ENCODE measurements at places on chromosomes 3 and 15. TPM values are rescaled to one million over a fixed set of nuclear protein-coding genes. Genes with fewer than 3 reads are reported as not detected.

Gene CNTN3
- polyA plus RNA-seq, result 7.3 TPM

- no peak for DNase-seq
Measured at GRCh38 chr3:189714991-189715961, 84.1 kb downstream of the TP63 start.

DNA sequence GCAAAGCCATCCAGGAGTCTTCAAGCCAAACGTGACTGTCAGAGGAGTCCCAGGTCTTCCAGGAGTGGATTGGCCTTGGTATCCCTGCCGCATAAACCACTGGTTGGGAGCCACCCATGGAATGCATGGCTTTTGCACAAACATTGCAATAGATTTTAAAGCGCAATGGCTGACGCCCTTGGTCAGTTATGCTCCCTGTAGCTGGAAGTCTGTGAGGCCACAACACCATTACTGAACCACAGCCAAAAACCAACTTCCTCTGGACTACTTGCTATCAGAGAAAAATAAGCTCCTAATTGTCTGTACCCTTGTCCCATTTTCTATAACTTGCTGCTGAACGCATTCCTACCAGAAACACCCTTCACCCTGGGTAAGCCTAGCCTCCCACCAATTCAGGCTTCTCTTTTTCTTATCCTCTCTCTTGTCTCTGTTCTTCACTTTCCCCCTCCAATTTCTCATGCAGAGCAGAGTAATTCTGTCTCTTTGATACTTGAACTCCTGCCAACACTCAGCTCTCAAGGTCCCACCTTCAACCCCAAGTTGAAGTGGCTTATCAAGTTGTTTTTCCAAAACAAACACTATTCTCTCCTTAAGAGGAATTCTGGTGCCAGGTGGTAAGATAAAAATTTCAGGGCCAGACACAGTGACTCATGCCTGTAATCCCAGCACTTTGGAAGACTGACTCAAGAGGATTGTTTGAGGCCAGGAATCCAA is 176.4 kb upstream of the UBE2E1 start:
- no peak for DNase-seq

GRCh38 chr3:115549071-115549470 is 74.2 kb upstream of the GAP43 start:
- DNase-seq, result no peak

- peak; percentile 9 for DNase-seq
Measured at GRCh38 chr3:169923189-169923588, 11.8 kb downstream of the SAMD7 start.

DNA sequence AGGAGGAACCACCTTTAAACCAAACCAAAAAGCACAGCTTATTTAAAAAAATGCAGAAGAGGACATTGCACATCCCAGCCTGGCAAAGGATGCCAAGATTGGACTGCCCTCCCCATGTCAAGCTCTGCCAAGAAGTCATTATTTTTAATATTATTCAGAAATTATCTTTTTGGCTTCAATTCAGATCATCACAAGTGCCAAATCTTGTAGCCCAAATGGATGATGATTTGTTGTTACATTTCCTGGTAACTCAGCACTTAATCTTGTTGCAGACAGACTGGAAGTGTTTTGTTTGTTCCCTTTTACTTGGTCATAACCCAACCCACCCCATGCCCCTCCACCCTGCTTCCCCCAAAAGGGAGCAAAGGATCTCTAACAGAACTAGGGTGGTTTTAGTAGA is 28.1 kb upstream of the LXN start:
- DNase-seq, result no peak

GRCh38 chr3:107025961-107026360 is 351.3 kb upstream of the CCDC54 start:
- DNase-seq, result no peak

Gene DPH3
- polyA plus RNA-seq, result 26.6 TPM

Gene CPA3
- 0.56 TPM for polyA plus RNA-seq

- DNase-seq, result no peak
Measured at GRCh38 chr3:56145410-56145809, 322.9 kb downstream of the ERC2 start.

DNA sequence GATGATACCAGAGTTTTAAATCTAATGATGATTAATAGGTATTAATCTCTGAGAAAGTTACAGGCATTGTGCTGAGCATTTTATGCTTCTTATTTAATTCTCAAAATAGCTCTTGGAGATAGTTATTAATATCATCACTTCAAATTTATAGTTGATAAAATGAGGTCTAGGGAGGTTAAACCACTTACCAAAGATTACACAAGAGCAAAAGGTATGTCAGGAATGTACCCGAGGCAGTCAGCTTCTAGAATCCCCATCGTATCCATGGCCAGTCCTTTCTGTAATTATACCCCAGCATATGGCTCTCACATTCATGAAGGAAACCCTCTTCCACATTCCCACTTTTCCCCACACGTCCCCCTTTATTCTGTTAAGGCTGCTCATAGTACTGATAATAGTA is 421.3 kb downstream of the PYDC2 start:
- no peak for DNase-seq

Gene CPNE9
- polyA plus RNA-seq, result 0.15 TPM

Gene C3orf62
- 12.0 TPM for polyA plus RNA-seq

DNA sequence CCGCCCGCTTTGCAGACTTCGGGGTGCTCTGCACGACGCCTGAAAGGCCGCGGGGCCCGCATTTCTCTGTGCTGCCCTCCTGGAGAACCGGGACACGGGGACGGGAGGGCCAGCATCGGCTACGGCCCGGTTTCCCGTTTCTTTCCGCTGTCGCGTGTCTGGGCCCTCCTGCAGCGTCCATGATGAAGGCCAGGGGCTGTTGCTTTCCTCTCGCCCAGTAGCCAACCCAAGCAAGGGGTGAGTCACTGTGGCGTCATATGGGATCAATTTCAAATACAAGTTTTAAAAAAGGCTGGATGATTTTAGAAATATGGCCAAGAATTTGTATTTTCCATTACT is 435 bp downstream of the SLC35G2 start:
- peak; percentile 18 for DNase-seq

DNA sequence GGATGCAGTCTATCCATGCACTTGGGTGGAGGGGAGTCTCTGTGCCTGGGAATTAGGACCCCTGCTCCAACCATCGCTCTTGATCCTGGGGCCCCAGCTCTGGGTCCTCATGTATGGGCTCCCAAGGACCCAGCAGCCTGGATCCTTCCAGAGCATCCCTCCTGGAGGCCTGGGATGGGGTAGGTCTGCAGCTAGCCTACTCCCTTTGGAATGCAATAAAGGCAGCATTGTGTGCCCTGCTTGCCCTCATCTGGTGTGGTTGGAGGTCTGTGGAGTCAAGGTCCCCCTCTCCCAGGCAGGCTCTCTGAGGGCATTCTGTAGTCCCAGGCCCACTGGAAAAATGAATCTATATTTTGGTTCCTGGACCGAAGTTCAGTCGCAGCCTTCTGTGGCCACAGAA is 15.0 kb upstream of the SLC28A1 start:
- DNase-seq, result no peak

- DNase-seq, result no peak
Measured at GRCh38 chr3:94799420-94800060, 736.7 kb downstream of the NSUN3 start.

GRCh38 chr15:85380812-85381642 is 624 bp downstream of the AKAP13 start:
- no peak for DNase-seq

GRCh38 chr15:59398220-59398619 is 25.5 kb upstream of the MYO1E start:
- DNase-seq, result no peak

DNA sequence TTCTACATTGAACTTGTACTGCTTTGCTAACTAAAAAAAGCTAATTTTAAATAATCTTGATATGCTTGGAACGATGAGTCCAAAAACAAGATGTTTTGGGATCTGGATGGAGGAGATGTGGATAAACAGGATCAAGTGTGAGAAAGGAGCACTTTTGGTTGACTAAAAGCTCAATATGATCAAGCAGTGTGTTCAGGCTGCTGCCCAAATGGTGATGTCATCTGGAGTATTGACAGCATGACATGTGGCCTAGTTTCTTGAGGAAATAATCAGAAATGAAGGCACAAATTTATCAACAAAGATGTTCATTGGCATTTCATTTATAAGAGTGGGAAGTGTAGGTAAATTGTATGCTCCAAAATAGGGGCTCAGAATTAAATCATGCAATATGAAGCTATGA is 161.2 kb downstream of the SOX2 start:
- no peak for DNase-seq

Gene CLDN18
- polyA plus RNA-seq, result 1.6 TPM

DNA sequence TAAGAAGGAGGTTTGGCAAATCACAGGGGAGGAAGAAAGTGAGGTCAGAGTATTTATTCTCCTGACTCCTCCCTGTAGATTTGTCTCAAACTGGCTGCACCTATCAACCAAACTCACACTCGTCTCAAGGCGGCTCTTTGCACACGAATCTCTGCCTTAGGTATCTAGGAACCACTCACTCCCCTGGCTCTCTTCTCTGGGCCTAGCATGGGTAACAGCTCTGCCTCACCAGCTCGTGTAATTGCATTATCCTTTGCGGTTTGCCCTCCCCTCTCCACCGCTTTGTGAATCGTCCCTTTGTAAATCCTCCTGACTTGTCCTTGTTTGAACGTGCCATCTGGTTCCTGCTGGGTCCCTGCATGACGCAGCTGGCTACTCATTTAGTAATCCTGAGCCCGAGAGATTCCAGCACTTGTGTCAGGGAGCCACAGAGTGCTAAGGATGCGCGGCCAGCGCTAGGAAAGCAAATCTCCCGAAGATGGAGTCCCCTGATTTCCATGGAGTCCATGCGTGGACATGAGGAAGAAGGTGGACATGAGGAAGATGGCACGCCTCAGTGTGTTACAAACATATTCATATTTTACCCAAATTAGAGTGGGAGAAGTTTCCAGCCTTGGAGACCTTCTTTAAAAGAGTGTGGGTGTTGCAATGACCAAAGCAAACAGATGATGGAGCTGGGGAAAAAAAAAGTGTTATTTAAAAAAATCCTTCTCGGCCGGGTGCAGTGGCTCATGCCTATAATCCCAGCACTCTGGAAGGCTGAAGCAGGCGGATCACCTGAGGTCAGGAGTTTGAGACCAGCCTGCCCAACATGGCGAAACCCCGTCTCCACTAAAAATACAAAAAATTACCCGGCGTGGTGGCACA is 26.7 kb downstream of the NRROS start:
- no peak for DNase-seq

GRCh38 chr3:59411186-59411585 is 361.4 kb upstream of the CFAP20DC start:
- no peak for DNase-seq
